ENCODE measurements at places on chromosomes 5 and 9. TPM values are rescaled to one million over a fixed set of nuclear protein-coding genes. Genes with fewer than 3 reads are reported as not detected.

- no peak for DNase-seq
These were observed 202.3 kb downstream of the AOPEP start for GRCh38 chr9:94928691-94929368.

- DNase-seq, result no peak
These were observed 107.2 kb upstream of the ICE1 start for GRCh38 chr5:5315068-5315980.

GRCh38 chr5:1156033-1156753 lies 44.3 kb upstream of the SLC12A7 start:
- no peak for DNase-seq

- no peak for DNase-seq
These were observed 79.7 kb downstream of the TSPAN17 start for GRCh38 chr5:176726746-176727527.

GRCh38 chr9:98944057-98944733 lies 488 bp downstream of the COL15A1 start:
- DNase-seq, result peak; percentile 47

GRCh38 chr5:71596169-71596568 lies 9.0 kb downstream of the MCCC2 start:
- DNase-seq, result no peak

DNA sequence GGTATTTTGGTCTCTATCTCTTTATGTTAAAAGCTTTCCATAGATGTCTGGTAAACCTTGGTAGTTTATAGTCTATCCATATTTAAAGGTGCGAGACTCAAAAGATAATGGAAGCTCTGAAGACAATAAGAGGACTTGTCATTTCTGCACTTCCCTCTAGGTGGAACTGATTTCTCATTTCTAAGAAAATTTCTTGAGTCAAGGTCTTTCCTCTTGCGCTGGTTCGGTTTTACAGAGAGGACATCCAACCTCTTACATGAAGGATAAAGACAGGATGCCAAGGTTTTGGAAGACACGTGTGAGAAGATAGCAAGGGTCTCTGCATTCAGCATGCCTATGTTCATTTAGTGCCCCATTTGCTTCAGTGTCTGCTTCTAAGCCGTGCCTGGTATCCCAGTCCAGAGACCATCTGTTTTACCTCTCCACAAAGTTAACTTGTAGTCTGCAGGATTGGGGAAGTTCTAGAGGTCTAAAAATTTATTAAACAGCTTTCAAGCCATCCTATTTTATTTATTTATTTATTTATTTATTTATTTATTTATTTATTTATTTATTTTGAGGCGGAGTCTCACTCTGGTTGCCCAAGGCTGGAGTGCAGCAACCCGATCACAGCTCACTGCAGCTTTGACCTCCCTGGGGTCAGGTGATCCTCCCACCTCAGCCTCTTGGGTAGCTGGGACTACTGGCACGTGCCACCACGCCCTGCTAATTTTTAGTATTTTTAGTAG lies 41.6 kb downstream of the KIAA1191 start:
- no peak for DNase-seq

DNA sequence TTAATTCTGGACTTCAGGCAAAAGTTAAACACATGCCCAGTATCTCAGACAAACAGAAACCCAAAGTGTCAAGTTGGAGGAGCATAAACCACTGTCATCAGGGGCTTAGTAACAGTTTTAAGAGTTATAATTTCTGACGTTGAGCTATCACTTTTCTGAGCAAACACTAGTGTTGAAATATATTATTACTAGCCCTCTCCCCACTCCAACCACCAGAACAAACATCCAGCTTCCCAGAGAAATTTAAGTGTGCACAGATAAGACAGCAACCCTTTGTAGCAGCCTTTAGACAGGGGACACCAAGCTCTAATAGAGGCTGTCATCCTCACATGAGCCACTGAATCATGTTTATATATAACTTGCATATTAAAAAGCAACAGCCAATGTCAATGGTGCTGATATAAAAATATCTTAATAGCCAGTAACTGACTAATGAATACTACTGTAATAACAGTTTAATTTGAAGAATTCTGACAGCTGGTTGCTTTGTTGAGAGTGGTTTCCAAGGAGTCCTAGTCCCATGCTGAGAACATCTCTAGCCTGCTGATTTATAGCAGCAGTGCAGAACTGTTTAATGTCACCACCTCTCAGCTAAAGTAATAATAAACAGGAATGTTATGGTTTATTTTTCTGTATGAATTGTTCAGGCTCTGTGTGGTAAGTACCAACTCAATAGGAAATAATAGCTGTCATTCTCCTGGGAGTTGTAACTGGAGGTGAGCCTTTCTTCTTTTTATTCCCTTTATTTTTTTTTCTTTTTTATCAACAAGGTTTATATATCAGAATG lies 528.7 kb upstream of the ZNF608 start:
- no peak for DNase-seq

SPATA31D4 gene
- total RNA-seq, result not detected

DAB2IP gene
- 0.20 TPM for total RNA-seq

SV2C gene
- total RNA-seq, result 0.03 TPM

All from activated naive CD8-positive, alpha-beta T cell treated with anti-CD3 and anti-CD28 coated beads, Interleukin-2, amount 10 ng/mL, durations not matched to agents 7 days and 5 days (primary cell).